Activated T-helper 1 cell treated with anti-CD3 and anti-CD28 coated beads, Interleukin-2, amount 50 U/mL, for 16 hours (primary cell): ENCODE measurements at places on chromosomes 2 and 18.

DNA sequence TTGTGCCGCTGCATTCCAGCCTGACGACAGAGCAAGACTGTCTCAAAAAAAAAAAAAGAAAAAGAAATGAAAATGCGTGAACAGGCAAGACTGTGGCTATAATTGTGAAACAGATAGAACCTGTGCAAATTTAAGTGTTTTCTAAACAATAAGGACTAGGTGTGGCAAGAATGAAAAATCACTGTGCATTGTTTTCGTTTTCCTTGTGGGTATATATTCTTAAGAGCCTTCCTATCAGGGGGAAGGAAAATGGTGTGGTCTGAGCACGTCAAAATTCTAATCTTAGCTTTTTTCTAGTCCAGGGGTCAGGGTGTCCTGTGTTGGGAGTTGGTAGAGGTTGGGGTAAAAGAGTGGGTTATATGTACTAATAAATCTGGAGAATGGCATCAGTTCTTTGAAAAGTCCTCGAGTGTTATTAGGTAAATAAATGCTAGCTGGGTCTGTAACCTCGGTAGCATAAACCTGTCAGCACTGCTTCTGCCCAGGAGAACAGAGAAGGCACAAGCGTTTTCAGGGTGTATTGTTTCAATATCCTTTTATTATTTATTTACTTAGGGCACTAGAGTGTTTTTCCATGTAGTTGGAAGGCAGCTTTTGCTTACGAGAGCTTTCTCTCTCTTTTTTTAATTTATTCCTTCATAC is 11.6 kb downstream of the ATP6V1C2 start:
- DNase-seq, result no peak

DNA sequence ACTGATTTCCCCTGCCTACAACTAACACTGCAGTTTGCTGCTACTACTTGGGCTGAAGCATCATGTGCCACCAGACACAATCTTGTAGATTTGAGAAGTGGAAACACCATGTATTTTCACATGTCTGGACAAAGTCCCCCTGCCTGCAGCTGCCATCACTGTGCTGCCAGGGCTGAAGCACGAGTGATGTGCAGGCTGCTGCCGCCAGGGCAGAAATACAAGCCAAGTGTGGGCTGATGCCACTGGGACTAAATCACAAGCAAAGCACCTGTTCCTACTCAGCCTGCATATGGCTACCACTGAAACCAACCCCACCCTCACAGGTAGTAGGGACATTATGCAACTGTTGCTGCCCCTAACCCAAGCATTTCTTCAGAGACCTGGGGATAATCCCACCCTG is 179.5 kb upstream of the SLC35G4 start:
- no peak for DNase-seq

DNA sequence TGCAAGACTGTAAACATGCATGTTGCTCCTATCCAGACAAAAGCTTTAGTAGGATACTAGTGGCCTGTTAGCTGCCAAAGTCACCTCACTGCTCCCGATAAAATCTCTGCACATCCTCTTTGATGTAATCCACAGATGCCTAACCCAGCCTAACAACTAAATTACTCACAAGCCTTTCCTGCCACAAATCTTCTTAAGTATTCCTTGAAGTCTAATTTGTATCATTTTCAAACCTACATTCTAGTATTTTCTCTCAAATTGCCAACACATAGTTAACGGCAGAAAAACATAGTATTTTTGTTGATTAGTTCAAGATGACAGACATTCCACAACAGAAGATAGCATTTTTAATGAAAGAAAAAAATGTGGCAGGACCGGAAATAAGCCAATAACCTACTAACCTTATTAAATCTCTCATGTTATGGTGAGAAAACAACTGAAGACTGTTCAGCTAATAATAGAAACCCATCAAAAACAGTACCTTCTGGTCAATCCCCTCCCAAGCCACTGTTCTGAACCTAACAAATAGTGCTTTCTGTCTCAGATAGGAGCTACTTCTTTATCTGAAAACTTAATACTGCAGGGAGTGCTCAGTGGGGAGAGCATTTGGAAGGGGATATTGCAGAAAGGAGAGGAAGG is at the start of gene MPP4:
Gene MPP4 (minus strand): TSS at position 57 of the 639 bp plus-strand sequence. CDS start 4,690 bp downstream, outside the sequence.
- no peak for DNase-seq

DNA sequence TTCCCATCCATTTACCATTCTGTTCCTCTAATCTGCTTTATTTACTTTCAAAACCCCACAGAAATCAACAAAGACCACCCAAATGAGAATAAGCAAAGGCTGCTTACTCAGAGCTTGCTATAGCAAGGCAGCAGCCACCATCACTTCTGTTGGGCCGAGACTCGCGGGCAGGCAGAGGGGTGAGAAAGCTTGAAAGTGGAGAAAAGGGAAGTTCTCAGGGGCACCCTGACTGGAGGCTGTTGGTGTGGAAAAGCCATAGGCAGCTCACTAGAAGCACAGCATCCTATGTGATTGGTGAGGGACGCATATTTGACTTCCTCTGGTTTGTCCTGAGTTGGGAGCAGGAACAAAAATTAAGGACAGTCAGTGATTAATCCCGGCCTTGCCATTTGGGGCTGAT is 269.7 kb upstream of the THSD7B start:
- DNase-seq, result no peak

- DNase-seq, result no peak
Observed at GRCh38 chr18:3689091-3689490, 239.1 kb downstream of the TGIF1 start.

GRCh38 chr2:2826621-2827020 is 495.5 kb upstream of the MYT1L start:
- no peak for DNase-seq

DNA sequence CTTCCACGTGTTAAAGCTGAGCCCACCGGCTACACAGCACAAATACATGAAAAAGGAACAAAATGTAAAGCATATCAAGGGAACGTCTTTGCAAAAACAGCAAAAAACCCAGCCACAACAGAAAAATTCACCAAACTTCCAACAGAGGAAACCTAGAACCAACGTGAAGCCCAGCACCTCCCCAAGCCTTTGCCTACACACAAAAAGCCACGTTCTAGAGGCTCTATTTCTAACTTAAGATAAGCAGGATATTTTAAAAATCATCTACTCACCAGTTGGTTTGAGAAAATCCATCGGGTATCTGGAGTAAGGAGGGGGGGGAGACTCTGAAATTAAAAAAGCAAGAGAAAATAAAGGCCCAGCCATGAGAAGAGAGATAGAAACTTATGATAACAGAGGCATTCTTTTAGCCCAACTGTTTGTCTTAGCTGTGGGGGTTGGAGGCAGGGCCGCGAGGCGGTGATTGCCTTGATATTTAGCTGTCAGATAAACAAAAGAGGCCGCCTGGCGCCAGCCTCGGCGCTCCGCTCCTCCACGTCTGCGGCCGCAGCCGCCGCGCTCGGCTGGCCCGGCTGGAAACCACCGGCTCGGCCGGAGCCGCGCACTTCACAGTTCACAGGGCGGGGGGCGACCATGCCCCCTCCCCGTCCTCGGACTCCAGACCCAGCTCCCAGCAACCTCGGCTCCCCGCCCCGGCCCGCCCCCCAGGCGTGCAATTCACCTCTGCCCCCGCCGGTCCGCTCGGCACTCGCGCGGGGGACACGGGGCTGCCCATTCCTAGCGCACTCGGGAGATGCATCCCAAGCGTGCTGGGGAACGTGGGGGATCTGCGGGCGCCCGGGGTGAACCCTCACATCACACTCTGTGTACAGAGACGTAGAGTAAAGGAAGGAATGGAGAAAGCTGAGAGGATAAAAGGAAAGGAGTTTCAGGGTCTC is 2.4 kb downstream of the SMAD7 start:
- DNase-seq, result peak; percentile 21

GRCh38 chr2:240876475-240877251 is 8.0 kb downstream of the AGXT start:
- DNase-seq, result no peak

DNA sequence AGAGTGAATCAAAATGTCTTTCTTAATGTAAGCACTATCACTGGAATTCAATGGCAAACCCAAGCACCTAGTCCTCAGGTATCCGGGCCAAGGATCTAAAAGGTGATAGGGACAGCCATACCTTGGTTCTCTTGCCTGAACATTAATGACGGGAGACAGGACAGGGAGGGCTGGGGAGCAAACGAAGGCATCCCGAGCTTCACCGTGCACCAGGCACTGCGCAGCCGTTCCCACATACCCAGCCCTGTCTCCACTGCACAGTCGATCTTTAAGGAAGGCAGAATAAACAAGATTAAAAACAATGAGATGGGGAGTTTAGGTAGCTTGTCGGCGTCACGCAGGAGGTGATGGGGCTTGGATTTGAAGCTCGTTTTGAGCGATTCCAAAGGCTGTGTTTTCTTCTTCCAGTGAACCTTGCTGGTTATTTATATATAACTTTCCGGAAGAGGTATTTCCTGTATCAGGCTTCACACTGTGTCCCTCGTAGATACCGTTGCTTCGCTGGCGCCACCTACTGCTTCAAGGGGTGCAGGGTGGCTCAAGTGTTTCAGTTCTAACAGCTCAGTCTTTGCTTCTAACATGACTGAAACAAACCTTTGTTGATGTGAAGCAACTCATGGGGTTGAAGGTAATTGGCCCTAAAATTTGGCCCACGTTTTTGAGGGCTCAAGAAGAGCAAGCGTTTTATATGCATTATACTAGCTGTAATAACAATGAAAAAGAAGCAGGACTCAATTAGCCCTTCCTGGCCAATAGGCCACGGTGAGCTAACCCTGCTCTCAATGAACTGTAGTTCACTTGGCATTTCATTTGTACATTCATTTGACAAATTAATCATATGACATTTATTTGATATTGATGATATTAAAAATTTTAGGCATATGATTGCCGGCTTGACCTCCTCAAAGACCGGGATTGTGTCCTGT is 77.4 kb downstream of the DCDC2C start:
- DNase-seq, result no peak

DNA sequence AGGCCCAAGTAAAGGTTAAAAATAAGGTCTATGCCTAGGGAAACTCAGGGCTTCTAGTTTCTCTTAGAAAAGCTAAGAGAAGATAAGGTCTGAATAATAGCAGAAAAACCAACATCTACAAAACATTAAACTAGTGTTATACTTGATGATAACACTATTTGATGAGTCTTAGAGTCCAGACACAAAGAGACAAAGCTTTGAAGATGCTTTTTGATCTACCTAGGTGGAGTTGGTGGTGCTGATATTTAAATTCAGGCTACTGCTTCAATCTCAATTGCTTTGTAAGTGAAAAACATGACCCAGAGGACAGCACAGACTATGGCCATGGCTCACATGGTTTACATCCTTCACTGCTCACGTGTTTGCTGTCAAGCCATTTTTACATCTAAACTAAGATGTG is 11.7 kb upstream of the MFF start:
- no peak for DNase-seq

DNA sequence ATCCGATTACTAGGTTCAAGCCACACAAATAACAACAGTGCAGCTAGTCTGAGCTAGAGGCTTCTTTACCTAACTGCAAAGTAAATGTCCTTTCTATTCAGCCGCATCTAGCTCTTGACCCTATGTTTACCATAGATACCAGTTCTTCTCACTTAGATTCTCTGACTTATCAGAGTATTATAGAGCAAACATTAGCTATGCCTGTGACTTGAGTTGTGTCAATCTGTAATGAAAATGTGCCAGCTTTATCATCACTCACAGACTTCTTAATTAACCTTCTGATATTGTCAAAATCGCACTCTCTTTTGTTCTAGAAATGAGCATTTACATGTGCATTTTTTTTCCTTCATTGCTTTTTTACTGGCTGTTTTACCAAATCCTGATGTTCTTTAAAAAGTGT is 79.9 kb downstream of the BCL11A start:
- DNase-seq, result no peak

DNA sequence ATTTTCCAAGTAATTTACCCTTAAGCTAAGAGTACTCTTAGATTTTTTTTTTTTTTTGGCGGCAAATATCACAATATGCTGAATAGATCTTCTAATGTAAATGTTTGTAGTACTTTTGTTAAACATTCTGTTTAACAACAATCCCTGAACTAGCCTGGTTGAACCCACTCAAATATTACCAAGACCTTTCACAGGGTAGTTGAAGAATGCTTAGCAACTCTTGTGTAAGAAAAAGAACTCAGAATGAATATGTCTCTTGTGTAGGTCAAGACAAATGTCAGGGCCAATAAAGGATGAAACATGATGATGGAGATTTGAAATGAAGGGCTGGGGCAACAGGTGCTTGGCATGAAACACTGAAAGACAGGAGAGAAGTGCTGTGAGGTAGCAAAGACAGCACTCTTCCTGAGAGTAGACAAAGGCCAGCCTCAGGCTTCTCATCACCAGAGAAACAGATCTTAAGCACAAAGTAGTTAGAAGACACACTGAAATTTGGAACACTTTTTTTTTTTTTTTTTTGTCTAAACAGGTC is 597.3 kb downstream of the ERBB4 start:
- DNase-seq, result no peak

- no peak for DNase-seq
Observed at GRCh38 chr2:38277245-38278116, 99.6 kb downstream of the ATL2 start.

- DNase-seq, result no peak
Observed at GRCh38 chr2:233822781-233823730, 31.3 kb downstream of the HJURP start.

DNA sequence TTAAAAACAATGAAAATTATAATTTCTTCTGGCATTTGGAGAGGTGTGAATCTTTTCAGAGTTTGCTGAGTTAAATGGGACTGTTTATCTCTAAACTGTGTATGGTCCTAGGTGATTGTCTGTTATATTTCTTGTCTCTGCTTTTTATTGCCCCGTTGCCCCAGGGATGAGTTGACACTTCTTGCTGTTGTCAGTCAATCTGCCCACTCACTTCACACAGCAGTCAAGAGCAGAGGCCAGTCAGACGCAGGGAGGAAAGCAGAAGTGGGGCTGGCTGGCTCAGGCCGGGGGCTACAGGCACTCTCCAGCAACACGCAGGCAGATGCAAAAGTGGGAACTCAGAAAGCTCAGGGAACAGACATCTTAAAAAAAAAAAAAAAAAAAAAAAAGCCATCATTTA is 365.2 kb downstream of the CLIP4 start:
- DNase-seq, result no peak

DNA sequence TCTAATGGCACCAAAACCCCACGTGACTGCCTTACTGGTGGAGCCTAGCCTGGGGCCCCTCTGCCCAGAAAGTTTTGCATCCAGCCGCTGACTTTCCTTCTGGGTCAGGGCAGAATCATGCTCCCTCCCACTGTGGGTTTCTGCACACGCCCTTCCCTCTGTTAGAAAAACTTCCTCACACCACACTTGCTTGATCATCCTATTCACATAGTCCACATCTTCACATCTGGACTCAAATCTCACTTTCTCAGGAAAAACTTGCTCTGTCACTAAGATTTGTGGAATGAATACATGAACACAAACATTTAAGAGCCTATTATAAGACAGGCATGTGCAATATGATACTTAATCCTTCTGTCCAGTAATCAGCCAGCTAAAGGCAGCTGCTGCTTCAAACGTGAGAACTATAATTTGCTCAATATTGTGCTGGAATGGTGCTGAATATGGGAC is 274.7 kb downstream of the RND3 start:
- DNase-seq, result no peak

DNA sequence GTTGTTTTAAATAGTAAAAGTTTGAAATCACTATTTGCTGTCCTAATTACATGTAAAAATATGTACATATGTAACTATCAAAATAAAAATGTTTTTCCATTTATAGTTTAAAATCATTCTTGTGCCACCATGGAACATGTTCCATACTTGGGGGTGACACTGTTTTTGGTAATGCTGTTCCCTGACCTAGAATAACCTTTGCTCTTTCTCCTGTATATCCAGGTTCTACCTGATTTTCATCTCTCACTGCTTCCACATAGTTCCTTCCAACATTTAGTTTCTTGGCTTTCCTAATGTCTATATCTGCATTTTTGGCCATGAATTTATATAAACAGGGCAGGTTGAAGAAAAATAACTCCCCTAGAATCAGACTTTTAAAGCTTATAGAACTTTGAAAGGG is 2.5 kb downstream of the SPOPL start:
- DNase-seq, result no peak
